ENCODE measurements at places on chromosomes 1 and 21. TPM values are rescaled to one million over a fixed set of nuclear protein-coding genes. Genes with fewer than 3 reads are reported as not detected.

The FMN2 gene
- total RNA-seq: not detected

The CFH gene
- 74.6 TPM for total RNA-seq

The LCE1C gene
- total RNA-seq: not detected

The ZZZ3 gene
- total RNA-seq: 62.9 TPM

The TAS1R3 gene
- total RNA-seq: 0.13 TPM

The NR1I3 gene
- not detected for total RNA-seq

The SZT2 gene
- 15.1 TPM for total RNA-seq

The TMEM82 gene
- not detected for total RNA-seq

The FCAMR gene
- total RNA-seq: not detected

The CFHR3 gene
- total RNA-seq: not detected

The SPRR5 gene
- not detected for total RNA-seq

The OR2L8 gene
- total RNA-seq: not detected

The TSPAN2 gene
- total RNA-seq: 0.39 TPM

The SSBP3 gene
- 10.5 TPM for total RNA-seq

The SPRR2A gene
- not detected for total RNA-seq

The LCE3E gene
- not detected for total RNA-seq

The CASQ1 gene
- total RNA-seq: not detected

The DPH2 gene
- 35.7 TPM for total RNA-seq

The SERPINC1 gene
- total RNA-seq: not detected

The PLPPR4 gene
- total RNA-seq: not detected

The IVL gene
- total RNA-seq: under 0.01 TPM

The DMAP1 gene
- total RNA-seq: 30.9 TPM

The FLG gene
- not detected for total RNA-seq

The LCE1D gene
- not detected for total RNA-seq

The SLC2A5 gene
- not detected for total RNA-seq

The ERMAP gene
- 5.4 TPM for total RNA-seq

The MAEL gene
- total RNA-seq: not detected

The AMY2B gene
- total RNA-seq: 1.2 TPM

The CR1L gene
- total RNA-seq: not detected

The FAM72C gene
- 3.7 TPM for total RNA-seq

The GCSAML gene
- not detected for total RNA-seq

The KCNN3 gene
- total RNA-seq: 1.4 TPM

The OR2L13 gene
- not detected for total RNA-seq

The ZNF695 gene
- total RNA-seq: 2.9 TPM
